Fibroblast of skin of back (primary cell): ENCODE measurements at places on chromosomes 4 and X.

DNA sequence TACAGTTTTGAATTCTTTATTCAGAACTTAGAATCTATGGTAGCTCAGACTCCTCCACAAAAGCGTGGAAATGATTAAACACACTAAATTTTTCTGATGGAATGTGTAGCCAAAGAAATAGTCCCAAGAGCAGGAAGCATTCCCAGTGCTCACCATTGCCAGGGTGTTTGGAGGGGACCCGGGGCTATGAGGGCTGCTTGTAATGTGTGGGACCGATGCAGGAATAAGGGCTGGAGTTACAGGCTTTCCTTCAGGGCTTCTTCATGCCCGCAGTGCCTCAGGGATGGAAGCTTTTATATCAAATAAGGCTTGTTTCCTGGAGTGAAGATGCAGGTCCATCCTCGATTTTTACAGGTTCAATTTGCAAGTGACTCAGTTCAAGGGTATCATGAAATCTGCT, 25.8 kb downstream of the WWC2 start:
- no peak for DNase-seq

DNA sequence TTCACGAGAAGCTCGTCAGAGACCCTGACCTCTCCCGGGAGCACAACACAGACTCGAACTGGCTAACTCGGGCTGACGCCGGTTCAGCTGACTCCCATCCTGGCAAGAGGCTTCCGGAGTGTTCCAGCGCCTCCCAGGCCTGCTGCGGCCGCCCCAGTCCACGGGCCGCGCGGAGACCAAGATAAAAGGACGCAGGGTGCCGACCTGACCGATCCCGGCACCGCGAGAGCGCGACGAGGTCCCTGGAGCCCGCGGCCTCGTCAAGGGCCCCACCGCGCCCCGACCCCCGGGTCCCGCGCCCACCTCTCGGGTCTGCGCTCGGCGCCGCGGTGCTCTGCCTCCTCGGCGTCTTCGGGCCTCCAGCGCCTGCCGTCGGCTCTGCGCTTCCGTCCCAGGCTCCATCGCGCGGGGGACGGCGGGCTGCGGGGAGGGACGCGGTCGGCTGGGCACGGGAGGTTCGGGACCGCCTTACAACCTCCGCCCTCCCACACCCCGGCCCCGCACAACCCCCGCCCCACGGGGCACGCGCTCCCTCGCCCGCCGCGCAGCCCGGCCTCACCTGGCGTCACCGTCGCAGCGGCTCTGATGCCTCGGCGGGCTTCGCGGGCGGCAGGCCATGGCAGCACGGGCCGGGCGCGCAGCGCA, 426 bp downstream of the SLBP start:
- peak; percentile 54 for DNase-seq

GRCh38 chr4:20249333-20249732, 2.4 kb upstream of the SLIT2 start:
- peak; percentile 64 for DNase-seq

- DNase-seq, result no peak
Observed at GRCh38 chr4:37762991-37763368, 63.5 kb upstream of the PGM2 start.

DNA sequence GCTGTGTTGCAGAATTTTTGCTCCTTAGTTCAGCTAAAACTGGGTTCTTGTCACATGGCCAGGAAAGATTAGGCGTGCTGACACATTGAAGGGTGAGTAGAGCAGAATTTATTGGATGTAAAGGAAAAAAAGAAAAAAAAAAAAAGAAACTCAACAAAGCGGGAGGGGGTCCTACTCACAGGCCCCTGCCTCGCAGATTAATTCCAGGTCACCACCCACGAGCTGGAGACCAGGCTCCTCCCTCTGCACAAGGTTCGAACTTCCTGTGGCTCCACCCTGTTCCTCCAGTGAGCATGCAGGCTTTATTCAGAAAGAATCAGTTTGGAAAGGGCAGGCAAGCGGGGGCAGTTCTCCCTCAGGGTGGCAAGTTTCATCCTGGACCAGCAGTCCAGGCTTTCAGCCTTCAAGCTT, 17.1 kb downstream of the MGST2 start:
- no peak for DNase-seq

GRCh38 chr4:165724786-165725185, 148.3 kb upstream of the TLL1 start:
- DNase-seq, result peak; percentile 53

DNA sequence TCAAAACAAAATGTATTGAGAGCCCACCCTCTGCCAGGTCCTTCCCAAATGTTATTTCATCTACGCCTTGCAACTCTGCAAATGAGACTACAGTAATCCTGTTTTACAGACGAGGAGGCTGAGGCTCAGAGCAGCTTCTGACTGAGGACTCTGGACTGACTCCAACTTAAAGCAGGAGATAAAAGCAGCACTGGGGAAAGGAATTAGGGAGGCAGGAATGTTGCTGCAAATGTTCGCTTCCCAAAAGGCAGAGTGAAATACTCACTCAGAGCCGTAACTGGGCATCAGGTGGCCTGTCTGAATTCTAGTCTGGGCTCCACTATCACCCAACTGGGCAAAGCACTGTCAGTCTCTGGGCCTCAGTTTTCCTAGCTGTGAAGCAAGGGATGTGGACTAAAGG, 94.7 kb upstream of the SRD5A3 start:
- DNase-seq, result peak; percentile 44

DNA sequence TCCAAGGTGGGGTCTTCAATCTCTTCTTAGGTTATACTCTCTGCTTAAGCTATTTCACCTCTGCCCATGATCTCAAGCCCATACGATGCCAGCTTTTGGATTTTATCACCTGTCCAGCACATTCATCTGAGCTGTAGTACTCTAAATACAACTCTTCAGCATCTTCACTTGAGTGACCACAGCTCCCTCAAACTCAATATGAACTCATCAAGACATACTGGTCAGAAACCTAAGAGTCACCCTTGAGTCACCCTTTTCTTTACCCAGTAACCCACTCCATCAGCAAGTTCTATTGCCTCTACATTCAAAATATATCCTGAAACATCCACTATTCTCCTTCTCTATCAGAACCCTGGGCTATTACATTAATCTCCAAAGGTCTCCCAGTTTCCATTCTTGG, 69.4 kb downstream of the DCHS2 start:
- DNase-seq, result no peak

GRCh38 chrX:64394874-64395567, at the start of gene MTMR8:
MTMR8 (minus strand) TSS chrX:64395452; CDS start chrX:64395363, 89 bp downstream.
- peak; percentile 12 for DNase-seq
